ENCODE measurements at places on chromosomes 3 and 15.

DNA sequence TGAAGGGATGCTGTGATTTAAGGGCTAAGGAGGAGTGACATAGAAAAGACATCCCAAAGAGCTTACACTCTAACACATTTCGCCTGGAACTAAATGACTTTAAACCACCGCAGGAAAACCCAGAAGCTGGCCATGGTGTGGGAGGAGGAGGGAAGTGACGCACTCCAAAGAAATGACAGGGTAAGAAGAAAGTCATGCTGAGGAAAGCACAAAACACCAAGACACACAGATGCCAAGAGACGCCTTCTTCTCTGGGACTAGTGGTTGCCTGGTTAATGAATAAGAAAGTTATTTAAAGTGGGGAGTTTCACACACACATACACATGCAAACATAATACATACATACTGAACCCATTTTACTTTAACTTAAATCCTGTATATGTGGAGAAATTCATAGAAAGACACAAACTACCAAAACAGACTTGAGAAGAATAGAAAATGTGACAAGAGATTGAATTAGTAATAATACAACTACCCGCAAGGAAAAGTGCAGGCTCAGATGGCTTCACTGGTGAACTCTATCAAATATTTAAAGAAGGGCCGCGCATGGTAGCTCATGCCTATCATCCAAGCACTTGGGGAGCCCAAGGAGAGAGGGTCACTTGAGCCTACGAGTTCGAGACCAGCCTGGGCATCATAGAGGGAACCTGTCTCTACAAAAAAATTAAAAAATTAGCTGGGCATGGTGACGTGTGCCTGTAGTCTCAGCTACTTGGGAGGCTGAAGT, 125.5 kb downstream of the NSMCE3 start:
- DNase-seq: no peak

DNA sequence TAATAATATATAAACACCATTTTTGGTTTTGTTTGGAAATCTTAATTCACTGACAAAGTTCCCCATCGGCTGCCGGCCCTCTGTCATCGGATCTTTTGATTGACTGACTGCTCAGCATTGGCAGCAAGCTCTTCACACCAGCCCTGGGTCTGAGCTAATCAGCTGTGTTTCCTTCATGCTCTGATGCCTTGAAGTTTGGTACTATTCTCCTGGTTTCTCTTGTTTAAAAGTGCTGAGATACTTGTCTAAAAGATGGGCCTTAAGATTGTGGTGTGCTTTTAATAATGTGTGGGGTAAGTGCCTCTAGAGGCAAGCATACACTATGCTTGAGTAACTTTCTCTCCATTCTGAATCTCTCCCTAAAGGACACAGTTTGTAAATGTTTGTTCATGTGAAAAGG, 415.5 kb upstream of the TPRG1 start:
- peak; percentile 18 for DNase-seq

- no peak for DNase-seq
Observed at GRCh38 chr3:46489381-46489780, 8.4 kb upstream of the RTP3 start.

GRCh38 chr15:78105476-78106241, 13.3 kb downstream of the SH2D7 start:
- no peak for DNase-seq

- DNase-seq: no peak
Observed at GRCh38 chr15:76183930-76184649, 124.3 kb downstream of the TMEM266 start.

DNA sequence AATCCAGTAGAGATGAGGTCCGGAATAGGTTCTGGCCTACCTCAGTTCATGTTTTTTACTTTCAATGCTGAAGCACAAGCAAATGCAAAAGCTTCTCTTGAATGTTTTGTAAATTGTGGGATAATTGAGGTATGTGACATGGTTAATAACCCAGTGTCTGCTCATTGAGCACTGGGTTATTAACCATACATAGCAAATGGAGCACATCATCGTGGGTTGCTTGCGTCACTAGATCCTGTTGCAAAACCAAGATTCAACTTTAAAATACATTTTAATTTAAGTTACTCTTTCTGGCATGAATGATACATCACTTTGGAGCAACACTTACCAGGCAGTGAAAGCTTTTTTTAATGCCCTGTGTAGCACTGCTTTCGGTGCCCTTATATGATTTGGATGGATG, 165.6 kb downstream of the IGF1R start:
- no peak for DNase-seq

GRCh38 chr15:32029862-32030781, at the start of gene CHRNA7:
TSS of gene CHRNA7 (plus strand) at chr15:32030515. CDS start at chr15:32030595, 80 bp downstream.
- DNase-seq: peak; percentile 3

- DNase-seq: no peak
Observed at GRCh38 chr3:190083635-190084034, 37.1 kb downstream of the P3H2 start.

DNA sequence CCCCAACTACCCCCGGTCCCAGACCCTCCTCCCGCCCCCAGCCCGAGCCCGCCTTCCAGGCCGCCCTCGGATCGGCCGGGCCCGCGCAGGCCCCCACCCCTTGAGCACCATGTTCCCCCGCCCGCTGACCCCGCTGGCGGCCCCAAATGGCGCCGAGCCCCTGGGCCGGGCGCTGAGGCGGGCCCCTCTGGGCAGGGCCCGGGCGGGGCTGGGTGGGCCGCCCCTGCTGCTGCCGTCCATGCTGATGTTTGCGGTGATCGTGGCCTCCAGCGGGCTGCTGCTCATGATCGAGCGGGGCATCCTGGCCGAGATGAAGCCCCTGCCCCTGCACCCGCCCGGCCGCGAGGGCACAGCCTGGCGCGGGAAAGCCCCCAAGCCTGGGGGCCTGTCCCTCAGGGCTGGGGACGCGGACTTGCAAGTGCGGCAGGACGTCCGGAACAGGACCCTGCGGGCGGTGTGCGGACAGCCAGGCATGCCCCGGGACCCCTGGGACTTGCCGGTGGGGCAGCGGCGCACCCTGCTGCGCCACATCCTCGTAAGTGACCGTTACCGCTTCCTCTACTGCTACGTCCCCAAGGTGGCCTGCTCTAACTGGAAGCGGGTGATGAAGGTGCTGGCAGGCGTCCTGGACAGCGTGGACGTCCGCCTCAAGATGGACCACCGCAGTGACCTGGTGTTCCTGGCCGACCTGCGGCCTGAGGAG, 472 bp downstream of the CHST14 start:
- peak; percentile 61 for DNase-seq

GRCh38 chr15:82066455-82066854, 20.6 kb upstream of the MEX3B start:
- DNase-seq: no peak

DNA sequence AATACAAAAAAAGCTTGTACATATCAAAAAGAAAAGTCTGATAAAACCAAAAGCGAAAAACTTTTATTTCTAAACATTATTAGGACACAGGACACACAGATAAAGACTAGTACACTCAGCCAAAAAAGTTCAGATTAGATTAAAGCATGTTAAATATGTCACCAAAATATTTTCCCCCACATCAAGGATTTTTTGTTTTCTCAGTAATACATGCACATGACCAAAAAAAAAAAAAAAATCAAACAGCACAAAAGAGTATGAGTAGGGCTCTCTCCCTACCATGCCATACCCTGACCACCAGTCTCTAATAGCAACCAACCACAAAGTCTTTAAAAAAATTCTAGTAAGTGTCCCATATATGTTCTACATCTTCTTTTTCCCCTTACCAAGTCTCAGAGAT, 77.4 kb downstream of the LRRFIP2 start:
- no peak for DNase-seq

- no peak for DNase-seq
Observed at GRCh38 chr3:168168743-168169142, 73.0 kb upstream of the GOLIM4 start.
